NCI-H1092 (cell line): ENCODE measurements at places on chromosomes 12 and 14.

DNA sequence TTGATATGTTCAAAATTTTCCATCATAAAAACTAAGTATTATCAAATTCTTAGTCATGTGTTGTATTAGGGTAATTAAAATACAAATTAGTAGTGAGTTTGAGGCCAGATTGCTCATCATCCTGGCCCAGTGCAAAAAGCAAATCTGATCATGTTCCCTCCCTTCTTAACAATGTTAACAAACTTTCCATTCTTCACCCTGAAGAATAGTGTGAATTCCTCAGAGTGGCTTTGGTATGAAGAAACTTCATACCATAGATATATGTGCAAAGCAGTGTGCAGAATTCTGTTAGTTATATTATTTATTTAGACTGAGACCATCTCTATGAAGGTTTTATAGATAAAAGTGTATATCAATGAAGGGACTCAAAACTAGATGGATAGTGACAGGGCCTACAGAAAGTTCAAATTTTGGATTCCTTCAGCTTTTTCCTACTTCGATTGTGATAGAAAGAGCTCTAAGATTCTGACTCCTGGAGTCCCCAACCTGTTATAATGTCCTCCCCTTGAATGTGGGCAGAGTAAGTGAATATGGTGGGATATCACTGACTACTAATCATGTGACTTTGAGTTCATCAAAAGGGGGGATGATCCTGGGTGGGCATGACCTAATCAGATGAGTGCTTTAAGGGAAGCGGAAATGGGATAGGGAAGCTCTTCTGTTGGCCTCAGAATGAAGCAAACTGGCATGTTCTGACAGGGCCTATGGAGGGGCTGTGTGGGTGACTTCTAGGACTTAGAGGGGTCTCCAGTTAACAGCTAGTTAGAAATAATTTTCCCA is 271.4 kb downstream of the BTG1 start:
- no peak for DNase-seq

GRCh38 chr12:126966498-126966897 is 1300.5 kb upstream of the TMEM132C start:
- no peak for DNase-seq

DNA sequence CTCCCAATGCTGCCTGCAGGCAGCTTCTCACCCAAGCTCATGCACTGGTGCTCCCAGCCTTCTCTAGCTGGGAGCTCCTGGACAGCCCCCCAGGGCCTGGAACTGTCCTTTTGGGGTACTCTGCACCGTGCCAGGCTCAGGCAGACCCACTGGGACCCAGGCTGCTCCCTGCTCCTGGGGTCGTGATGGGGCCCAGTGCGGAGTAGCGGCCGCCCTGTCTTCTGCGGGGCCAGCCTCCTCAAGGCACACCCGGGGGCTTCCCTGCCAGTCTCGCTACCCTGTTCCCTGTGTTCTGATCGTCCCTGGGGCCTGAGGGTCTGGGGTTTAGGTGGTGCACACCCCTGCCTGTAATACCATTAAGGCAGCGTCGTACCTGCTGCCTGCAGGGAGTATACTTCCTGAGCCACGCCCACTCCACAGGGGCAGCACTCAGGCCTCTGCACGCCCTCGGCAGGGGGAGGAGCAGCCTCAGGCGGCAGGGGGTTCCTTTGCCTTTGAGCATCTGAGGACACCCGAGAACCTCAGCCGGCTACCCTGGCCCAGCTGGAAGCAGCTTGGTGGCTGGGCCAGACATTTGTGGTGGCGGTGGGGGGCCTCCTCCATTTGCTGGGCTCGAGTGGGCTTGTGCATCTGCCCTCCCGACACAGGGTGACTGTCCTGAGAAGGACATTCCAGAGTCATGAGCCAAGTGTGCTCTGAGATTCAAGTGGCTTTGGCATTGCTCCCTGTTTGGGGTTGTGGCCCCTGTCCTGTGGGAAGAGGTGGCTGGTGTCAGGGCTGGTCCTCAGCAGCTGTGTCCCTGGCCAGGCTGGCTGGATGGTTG is 9.2 kb upstream of the CRIP2 start:
- no peak for DNase-seq

DNA sequence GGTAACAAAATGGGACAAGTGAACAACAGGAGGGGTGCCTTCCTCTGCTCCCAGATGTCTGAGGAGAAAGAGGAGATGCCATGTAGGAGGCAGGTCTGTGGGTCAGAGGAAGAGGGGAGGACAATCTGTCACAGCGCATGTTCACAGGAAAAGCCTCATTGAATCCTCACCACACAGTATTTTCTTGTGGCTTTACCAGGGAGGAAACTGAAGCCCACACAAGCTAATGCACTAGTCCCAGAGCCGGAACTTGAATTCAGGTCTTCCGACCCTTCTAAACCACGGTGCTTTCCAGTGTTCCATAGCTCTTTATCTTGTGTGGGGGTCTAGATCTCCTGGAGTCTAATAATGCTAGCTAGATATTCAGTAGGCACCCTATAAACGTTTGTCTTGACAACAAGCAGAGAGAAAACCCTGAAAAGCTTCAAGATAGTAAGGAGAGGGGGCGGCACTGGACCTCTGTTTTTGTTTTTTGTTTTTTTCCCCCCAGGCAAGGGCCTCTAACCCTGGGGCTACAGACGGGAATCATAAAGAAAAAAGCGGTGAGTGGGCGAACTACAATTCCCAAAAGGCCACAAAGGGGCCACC is 371 bp upstream of the SHMT2 start:
- DNase-seq: no peak

DNA sequence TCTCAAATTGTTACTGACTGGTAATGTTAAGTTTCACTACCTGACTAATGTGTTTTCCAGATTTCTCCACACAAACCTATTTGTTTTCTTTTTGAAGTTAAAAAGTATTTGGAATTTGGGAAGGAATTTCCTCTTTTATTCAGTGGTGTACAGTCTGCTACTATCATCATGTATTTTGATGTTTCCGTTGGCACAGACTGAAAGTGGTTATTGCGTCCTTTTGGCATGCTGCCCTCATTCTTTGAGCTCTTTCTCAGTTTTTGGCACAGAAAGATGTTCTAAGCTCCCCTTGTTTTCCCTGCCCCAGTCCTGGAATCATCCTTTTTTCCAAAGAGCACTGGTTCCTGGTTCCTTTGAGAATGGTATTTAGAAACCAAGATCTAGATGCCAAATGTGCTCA is 31.4 kb upstream of the RTRAF start:
- DNase-seq: no peak

DNA sequence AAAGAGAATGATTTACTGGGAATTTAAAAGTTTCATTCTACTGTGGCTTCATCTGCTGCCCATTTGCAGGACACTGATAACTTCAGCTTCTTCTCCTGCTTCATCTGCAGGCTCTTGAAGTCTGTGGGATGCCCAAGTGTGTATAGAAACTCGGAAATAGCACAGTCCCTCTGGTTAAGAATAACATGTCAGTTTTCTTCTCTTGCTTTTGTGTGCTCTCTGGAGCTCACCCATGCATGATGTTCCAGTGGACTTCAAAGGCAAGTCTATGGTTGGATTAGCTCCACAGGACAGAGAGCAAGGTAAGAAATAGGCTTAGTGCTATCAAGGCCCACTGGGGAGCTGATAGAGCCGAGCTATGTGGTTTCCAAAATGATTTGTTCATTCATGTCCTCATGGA is 13.7 kb downstream of the RMST start:
- DNase-seq: no peak

GRCh38 chr14:76867516-76868453 is 41.6 kb downstream of the LRRC74A start:
- DNase-seq: no peak

- no peak for DNase-seq
Measured at GRCh38 chr12:57694459-57695019, 607 bp downstream of the OS9 start.

DNA sequence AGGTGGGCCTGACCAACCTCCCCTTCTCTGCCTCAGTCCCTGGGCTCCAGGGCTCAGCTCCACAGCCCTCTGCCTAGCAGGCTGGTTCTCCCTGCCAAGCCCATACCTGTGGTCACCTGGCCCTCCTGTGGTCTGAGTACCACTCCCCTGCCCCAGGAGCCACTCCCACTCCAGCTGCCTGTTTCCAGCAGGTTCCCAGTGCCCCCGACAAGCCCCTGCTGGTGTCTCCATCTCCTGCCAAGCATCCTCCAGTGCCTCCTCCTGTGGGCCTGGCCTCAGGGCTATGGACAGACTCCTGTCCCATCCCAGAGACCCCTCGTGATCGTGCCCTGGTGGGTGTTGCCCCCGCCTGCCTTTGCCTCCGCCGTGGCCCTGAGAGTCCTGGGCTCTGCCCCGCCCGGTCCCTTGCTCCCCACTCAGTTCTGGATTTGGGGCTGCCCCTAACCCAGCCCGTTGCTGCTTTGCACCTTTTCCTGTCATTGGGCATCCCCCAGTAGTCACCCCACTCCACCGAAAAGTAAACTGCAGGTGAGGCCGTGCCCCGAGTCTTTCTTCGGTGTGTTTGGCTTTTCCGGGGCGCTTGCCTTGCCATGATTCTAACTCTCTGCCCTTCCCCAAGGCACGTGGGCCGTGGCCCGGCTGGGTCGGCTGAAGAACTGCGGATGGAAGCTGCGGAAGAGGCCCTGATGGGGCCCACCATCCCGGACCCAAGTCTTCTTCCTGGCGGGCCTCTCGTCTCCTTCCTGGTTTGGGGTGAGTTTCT is 9.8 kb downstream of the MEG3 start:
- DNase-seq: no peak

- DNase-seq: no peak
Measured at GRCh38 chr12:120229071-120229486, 28.2 kb upstream of the RPLP0 start.

DNA sequence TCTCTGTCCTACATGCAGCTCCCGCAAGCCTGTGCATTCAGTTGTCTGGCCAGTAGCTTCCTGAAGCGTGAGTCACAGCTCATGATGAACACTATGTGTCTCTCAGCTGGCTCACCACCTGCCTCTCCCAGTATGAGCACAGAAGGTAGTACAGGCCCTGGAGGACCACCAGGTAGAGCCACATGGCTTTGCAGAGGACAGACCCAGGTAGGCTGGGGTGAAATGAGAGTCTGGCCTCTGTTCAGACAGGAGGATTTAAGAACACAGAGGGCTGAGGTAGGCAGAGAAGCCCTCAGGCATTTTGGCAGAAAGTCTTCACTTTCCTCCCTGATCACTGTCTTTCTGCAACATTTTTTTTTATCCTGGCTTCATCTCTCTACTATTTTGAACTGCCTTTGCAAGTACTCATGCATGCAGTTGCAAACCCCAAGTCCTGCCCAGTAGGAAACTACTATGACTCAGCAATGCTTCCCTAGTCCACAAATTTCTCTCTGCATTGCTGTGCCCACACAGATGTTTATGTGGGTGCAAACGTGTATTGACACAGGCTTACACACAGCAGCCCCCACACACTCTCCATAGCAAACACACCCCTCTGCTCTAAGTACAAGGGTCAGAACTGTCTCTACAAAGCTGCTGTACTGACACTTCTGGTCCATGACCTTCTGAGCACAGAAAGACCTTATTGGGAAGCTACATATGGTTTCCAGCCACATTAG is 7.2 kb upstream of the SDR9C7 start:
- DNase-seq: no peak

- DNase-seq: no peak
Measured at GRCh38 chr12:52062167-52063081, 7.4 kb upstream of the ATG101 start.

DNA sequence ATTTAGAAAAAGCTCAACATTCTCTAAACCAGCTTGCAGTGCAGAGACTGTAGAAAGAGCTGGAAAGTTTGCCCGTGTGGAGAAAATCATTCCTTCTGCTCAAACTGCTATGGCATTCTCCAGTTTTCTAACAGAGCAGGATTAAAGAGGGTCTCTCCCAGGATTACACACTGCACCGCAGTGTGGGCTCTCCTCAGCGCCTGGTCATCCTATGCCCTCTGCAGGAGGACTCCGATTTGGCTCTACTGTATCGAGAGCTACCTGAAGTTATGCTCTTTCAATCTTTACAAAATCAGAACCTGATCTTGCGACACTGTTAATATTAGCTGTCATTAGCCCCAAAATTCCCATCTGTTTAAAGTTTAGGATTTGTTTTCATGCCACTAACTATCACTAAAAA is 33.0 kb downstream of the BHLHE41 start:
- no peak for DNase-seq

DNA sequence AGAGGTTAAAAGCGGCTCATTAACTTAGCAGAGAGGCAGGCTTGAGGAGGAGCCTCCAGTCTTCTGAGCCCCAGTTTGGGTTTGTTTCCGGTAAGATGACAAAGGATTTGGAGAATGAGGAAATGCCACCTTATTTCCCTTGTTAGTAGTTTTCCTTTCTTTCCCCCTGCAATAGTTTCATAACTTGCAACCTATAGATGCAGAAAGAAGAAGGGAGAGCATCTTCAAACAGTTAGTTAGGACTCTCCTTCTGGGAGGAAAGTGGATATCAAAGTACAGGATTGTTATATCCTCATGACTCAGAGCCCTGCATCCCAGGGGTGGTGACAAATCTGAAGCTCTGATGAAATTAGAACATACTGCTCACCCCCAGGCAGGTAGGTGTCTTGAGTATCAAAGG is 180.7 kb upstream of the SLC38A2 start:
- no peak for DNase-seq

- DNase-seq: no peak
Measured at GRCh38 chr12:6773590-6774351, 1.5 kb downstream of the LAG3 start.

GRCh38 chr12:47134005-47134404 is 54.2 kb upstream of the AMIGO2 start:
- no peak for DNase-seq

DNA sequence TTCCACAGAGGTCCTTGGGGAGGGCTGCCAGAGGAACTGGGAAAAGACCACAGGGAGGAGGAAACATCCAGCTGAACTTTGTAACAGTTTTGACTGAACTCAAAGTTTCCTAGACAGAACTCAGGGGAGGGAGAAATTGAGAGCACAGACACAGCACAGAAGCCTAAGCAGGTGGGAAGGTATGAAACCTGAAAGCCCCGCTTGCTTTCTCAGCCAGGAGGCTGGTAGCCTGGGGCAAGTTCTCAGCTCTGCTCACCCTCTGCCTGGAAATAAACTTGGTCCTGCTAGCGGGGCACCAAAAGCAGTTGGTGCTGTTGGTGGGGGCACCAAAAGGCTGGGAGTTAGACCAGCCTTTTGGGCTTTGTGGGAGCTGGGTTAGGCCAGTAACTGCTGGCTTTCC is 25.9 kb upstream of the OR4E1 start:
- no peak for DNase-seq

DNA sequence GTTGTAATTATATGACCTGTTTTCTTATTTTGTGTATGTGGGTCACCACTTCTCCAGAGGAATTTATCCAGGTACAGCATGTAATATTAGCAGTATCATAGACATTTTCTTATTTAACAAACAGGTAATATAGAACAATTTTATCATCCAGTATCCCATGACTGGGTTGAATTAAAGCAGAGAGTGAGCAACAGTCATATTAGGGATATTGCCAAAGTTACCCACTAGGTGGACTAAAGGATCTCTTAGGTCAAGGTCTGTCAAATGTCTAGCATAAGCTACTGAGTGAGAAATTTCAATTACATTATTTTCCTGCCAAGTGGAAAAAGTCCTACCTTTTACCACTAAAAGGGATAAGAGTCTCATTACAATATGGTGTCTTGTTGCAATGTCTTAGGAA is 62.1 kb upstream of the TRIM9 start:
- DNase-seq: peak; percentile 37

DNA sequence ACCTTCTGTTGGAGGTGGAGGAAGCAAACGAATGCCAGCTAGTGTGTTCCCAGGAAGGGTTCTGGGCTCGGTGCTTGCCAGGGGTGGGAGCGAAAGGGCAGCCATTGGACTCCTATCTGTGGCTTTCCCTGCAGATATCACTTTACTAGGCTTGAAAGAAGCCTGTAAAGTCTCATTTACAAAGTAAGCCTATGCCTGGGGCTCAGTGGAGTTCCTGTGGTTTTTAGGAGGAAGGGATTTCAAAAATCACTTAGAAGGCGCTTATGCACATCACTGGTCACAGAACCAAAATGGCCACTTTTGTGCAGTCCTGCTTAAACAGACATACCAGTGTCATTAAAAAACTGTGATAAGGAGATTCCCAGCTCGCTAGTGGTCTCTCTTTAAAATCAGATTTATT is 22.7 kb downstream of the CLMN start:
- DNase-seq: no peak
